Activated T-cell treated with anti-CD3 and anti-CD28 coated beads, Interleukin-2, amount 50 U/mL, for 24 hours (primary cell): ENCODE measurements at places on chromosomes 3 and 15.

DNA sequence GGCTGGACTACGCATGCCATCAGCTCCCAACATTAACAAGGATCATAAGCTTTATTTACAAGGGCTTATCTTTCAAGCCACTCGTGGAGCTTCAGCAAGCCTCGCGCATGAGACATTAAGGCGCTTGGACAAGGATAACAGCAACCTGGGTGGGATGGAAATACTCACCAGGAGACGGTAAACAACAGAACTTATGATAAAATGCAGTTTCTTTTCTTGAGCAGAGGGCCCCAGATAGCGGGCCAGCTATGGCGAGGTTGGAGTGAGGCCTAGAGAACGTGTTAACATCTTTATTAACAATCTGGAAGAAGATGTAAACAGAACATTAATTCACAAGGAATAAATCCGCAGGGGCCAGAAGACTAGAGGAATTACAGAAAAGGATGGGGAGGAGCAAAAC is 158.2 kb downstream of the NTRK3 start:
- no peak for DNase-seq

DNA sequence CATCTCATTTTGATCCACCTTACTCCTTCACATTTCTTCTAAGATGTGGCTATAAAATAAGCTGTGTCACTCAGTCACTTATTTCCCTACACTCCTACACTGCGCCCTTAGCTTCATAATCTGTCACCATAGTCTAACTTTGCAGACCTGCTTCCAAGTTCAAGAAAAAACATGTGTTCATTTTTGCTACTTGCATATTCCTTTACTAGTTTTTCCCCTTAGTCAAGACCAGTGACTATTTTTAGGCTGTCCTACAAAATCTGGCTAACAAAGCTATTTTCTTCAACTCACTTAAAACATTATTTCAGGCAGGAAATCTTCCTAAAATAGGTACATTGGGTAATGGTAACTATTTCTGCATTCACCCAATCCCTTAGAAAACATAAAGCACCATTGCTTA is 272.5 kb downstream of the TBC1D5 start:
- DNase-seq = no peak

DNA sequence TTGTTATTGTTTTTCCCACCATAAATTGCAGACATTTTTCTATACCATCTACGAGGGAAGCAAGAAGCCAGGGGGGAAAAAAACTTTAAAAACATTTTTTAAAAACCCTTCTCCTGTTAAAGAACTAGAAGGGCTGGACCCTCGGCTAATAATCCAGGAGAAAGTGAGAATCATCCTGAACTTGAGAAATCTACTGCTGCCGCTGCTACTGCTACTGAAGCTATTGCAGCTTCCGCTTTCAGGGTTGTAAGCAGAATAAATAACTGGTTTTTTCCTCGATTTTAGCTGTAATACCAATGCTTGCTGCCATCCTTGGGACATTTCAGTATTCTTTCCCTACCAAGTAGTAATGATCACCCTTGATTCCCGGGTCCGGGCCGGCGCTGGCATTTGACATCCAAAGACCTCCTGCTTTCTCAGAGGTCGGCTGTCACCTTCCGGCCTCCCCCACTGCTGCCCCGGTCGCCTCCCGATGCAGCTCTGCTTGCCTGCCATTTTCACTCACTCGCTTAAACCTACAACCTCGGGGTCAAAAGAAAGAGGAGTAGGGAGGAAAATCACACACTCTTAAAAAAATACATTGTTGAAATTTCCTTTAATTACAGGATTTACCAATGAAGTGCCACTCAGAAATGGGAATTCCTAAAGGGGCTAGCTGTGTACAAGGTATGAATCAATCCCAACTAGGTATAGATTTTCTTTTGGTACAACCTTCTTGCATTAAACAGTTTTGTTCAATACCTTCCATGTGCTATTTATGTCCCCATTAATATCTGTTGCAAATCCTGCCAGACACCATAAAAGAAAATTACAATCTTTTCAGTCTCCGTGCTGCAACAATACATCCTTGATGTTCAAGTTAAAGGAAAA is 674 bp upstream of the MECOM start:
- DNase-seq = no peak

- no peak for DNase-seq
These were observed 4.0 kb downstream of the SPSB4 start for GRCh38 chr3:141055136-141055535.

DNA sequence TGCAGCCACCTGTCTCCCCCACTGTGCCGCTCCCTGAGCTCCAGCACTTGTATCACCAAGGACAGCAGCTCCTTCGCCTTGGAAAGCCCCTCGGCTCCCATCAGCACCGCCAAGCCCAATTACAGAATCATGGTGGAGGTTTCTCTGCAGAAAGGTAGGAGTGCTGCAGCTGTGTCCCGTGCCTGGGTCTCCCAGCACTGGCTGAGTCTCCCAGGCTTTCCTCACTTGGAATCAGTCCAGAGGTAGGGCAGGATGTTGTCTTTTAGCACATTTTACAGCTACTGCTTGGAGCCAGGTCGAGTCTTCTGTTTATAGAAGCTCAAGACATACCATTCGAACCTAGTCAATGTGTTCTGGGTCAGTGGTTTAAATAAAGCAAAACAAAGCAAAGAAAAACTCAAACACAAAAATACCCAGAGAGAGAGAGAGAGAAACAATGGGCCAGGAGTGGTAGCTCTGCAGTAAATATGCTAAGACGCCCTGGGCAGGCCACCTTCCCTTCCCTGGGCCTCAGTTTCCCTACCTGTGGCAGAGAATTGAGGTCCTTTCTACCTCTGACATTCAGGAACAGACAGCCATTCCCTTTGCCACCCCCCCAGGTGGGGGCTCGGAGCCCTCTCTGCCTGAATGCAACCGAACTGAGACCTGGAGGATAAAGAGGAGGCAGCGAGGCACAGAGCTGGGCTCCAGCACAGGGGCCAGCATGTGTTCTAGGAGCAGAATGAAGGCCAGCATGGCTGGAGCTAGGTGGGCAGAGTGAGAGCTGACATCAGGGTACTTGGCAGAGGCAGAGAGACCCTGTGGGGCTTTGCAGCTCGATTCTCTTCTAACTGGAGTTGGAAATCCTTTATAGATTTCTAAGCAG is 44.1 kb downstream of the STARD5 start:
- DNase-seq = no peak

DNA sequence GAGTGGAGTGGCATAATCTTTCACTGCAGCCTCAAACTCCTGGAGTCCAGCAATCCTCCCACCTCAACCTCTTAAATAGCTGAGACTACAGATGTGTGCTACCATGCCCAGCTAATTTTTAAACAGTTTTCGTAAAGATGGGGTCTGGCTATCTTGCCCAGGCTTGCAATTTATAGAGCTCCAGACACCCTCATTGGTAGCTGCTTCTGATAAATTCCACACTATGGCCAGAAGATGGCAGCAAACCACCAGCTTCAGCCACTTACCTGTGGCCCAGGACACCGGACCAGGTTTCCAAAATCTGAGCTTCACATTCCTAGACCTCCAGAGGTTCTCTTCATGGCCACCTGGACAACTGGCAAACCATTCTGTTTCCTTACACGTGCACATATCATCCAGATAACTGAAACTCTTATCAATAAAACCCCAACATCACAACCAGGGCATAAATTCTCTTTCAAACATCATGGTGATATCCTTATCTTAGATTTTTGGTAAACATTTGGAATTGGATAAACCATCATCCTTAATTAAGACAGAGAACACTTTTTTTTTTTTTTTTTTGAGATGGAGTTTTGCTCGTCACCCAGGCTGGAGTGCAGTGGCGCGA is 28.9 kb downstream of the FBXW12 start:
- DNase-seq = peak; percentile 60

DNA sequence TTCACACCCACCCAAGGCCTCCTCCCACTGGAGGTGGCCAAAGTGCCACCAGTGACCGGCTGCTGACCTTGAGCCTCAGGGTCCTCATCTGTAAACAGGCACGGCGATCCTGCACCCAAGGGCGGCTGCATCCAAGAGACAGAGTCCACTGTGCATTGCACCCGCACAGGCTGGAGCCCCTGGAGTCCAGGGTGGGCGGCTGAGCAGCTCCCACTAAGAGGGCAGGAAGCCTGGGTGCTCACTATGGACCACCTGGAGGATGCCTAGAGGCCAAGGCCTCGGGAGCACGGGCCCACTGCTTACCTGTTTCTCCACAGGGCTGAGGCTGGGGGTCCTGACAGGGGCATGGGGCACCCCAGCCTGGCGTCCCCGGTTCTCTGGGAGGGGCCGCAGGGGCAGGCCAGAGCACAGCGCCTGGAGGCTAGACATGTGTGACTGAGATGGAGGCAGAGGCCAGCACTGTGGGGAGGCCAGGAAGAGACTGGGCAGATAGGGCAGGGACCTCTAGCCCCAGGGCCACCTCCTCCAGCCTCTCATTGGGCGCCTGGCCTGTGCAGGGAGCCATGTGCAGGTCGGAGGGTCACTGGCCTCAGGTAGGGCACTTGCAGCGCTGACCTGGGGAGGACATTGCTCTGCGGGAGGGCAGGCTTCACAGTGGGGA is at the start of gene UROC1:
UROC1 (minus strand) TSS at position 483 of the 661 bp plus-strand sequence; CDS start at position 429, 54 bp downstream.
- DNase-seq = no peak

DNA sequence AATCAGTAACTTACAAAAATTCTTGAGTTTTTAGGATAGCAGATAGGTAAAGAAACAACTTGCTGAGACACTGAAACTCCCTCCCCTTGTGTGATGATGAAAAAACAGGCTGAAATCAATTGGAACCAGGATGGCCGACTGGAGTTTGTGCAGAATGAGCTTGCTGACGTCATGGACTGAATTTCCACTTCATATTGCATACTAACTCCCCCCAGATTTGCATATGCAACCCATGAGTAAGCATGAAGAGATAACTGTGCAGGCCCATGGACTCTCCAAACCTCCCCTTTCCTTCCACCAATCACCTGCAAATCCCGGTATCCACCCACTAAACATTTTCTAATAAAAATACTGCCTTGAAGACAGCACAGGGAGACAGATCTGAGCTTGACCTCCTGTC is 82.0 kb upstream of the SCN5A start:
- no peak for DNase-seq

- no peak for DNase-seq
These were observed 103.4 kb upstream of the FHIT start for GRCh38 chr3:61354604-61355003.

DNA sequence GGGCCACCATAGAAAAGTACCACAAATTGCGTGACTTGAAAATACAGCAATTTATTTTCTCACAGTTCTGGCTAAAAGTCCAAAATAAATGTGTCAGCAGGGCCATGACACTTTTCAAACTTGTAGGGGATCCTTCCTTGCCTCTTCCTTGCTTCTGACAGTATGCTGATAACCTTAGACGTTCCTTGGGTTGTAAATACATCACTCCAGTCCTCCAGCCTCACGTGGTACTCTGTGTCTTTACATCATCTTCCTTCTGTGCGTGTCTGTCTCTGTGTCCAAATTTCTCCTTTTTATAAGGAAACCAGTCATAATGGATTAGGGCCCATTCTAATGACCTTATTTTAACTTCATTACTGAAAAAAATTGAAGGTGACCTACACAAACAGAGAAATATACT is 7.4 kb downstream of the RNF168 start:
- DNase-seq = no peak

- no peak for DNase-seq
These were observed 32.0 kb downstream of the KLHL25 start for GRCh38 chr15:85762756-85763127.

GRCh38 chr3:53880396-53881345 is 1.3 kb downstream of the ACTR8 start:
- no peak for DNase-seq

DNA sequence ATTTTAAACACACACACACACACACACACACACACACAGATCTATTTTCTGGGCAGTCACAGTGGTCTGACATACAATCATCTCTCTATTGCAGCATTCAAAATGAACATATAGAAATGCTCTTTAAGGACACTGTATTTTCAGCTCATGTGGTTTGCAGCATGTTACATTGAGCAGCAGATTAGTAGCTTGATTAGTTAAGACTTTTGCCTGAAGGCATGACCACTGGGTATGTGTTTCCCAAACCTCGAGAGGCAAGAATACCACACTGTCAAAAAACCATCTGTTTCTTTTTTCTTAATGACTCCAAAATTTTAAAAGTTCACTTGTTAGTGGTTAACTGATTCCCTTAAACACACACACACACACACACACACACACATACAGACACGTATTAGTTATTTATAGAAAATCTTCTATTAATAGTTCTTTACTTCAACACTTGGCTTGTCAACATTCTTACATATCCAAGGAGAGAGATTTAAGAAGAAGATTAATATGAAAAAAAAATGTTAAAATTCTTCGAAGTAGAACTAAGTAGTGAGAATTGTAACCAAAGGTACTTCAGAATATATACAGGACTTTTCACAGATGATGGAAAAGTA is 518.2 kb downstream of the CADM2 start:
- DNase-seq = no peak

DNA sequence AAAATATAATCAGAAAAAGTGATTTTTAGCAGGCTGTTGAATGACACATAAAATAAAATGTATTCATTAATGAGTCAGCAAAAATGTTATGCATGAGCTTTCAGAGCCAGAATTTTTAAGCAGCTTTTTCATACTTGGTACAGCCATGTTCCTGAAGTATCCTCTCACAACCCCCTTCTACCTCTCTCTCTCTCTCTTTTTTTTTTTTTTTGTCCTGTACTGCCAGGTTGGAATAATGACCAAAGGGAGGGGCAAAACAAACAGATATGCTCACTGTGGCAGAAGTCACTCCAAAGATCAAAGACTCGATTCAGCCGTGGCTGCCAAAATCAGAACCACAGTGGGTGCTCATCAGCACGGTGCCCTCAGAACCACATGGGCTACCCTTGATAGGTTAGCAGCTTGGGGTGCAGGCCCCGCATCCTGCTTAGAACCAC is 383.0 kb downstream of the ZBTB20 start:
- no peak for DNase-seq

DNA sequence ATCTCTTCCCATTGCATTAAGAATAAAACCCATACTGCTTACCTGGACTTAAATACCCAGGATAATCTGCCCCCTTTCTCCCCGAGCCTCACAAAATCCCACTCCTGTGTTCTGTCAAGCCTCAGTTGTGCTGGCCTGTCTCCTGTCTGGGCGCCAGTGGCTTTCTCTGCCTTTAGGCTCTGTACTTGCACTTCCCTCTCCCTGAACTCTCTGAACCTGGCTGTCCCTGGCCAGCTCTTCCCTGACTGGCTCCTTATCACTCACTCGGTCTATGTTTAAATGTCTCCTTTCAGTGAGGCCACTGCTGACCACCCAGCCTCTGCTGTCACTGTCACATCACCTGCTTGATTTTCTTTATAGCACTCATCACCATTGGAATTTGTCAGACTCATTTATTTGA is 382.7 kb upstream of the PPP2R3A start:
- no peak for DNase-seq

- no peak for DNase-seq
These were observed 45.4 kb downstream of the LIPC start for GRCh38 chr15:58477170-58477569.

- no peak for DNase-seq
These were observed 10.4 kb downstream of the CLDN11 start for GRCh38 chr3:170429050-170429449.

GRCh38 chr3:139982404-139982803 is 47.4 kb downstream of the CLSTN2 start:
- no peak for DNase-seq

GRCh38 chr3:120143676-120144075 is 49.4 kb upstream of the GSK3B start:
- no peak for DNase-seq
